ENCODE measurements at places on chromosomes 1 and 21.

DNA sequence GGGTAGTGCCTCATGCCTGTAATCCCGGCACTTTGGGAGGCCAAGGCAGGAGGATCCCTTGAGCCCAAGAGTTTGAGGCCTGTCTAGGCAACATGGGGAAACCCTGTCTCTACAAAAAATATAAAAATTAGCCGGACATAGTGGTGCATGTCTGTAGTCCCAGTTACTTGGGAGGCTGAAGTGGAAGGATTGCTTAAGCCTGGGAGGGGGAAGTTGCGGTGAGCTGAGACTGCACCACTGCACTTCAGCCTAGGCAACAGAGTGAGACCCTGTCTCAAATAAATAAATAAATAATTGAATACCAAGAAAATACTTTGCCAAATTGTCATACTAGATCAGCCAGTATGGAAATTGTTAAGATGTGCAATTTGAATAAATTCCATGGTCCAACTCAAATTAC, 5.9 kb upstream of the RBBP5 start:
- no peak for DNase-seq

DNA sequence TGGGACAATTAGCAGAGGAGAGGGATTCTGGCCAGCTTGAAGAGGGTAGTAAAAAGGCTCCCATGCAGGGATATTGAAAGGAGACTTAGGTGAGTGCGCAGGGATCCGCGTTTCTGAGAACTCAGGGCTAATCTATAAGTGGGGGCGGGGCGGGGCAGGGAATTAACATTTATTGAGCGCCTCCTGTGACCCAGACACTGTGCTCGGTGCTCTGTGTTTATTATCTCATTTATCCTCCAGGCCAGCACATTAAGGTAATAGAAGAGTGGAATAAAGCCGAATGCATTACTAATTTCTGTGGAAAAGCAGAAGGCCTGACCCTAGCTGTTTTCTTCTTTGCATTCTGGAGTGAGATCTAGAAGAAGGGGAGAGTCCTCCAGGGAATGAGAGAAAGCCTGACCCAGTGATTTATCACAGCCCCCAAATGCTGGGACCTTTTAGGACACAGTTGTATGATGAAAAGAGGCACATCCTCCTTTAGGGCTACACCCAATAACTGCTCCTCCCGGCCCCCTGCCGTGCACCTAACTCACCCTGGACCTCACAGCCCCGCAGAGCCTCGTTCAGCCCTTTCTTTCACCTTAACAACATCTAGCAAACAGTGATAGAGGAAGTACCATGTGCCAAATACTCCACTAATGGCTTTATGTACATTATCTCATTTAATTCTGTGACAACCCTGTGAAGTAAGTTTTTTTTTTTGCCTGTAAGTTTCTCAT, 317.6 kb downstream of the PBX1 start:
- DNase-seq: no peak

DNA sequence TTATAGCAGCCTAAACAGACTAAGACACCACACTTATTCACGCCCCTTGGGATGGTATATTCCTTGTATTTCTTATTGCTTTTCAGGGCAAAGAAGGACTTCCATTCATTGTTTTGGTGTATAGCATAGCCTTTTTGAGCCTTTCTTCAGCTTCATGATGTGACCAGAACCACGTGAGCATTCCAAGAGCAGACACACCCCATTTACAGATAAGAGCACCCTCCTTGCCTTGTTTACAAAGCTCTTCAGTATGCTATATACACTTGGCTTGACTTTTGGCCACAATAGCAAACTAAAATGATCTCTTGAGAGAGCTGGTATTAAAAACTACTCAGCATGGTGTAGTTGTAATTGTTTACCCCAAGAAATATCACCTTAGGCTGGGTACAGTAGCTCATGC, 78.7 kb downstream of the PIK3R3 start:
- DNase-seq: no peak

- no peak for DNase-seq
Measured at GRCh38 chr1:39808784-39809517, 20.3 kb upstream of the BMP8B start.

- DNase-seq: no peak
Measured at GRCh38 chr21:41834926-41835663, 44.0 kb downstream of the PRDM15 start.

DNA sequence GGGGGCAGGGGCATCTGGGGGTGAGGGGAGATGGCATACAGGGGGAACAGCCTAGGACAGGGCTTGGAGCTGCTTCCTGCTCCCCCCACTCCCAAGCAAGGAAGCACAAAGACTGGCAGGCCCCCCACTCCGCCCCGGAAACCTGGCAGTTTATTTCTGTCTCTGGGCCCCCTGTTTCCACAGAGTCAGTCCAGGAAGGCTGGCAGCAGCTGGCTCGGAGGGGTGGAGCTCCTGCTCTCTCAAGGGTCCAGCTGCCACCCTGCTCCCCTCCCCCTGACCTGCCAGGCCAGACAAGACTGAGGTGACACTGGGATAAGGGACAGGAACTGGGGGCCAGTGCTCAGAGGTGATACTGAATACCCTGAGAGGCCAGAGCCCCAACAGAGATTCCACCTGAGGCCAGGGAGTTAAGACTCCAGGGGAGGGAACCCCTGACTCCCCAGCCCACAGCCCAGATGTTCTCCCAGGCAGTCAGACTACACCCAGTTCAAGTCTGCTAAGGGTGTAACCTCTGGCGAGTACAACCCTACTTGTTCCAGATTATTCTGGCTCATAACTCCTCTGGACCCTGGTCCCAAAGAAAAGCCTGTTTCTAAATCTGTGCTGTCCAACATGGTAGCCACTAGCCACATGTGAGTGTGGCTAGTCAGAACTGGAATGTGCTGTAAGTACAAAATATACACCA, 26.3 kb downstream of the AHDC1 start:
- no peak for DNase-seq

DNA sequence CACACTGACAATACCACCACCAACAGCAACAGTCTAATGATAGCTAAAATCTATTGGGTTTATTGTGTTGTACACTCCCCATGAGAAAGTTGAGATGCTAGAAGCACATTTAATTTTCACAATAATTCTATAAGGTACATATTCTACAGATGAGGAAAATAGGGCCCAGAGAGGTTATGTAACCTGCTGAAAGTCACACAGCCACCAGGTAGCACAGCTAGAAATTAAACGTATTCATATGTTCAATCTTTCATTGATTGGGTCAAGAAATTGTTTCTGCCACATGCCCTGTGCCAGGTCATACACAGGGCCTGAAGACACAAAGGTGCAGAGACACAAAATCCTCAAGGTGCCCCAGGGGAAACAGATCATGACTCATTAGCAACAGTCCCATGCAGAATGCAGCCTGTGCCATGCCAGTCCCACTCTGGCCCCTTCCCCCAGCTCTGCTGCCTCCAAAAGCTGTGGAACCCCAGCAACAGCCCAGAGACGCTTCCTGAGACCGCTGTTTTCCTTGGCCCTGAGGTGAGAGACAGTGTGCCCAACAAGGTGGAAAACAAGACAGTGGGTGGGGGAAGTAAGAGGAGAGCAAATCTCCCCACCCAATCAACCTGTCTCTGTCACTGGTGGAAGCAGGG, 32.1 kb downstream of the GJA4 start:
- no peak for DNase-seq

- no peak for DNase-seq
Measured at GRCh38 chr1:26367441-26367840, 5.1 kb downstream of the ZNF683 start.

GRCh38 chr21:17818186-17819113, 706 bp downstream of the C21orf91 start:
- DNase-seq: no peak

DNA sequence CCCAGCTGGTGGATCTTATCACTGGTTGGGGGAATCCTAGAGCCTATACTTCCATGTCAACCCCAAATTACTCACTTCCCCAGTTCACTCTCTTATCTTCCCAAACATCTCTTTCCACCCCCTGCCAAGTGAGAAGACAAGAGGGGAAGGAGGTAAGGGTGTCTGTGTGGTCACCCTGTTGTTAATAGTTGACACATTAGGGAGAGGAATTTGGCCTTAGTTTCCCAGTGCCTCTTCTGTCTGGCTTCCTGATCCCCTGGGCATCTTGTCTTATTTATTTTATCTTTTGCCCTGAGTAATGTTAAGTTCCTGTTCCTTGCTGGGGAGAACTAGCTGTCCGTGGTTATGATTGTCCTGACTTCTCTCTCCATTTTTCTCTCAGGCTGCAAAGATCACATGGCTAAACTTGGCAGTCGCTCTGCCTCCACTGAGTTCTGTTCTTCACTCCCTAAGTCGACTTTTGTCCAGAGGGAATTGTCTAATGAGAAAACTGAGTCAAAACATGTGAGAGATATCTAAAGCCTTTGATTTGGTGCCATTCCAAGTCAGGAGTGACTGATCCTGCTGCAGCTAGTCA, 157.1 kb upstream of the SYT6 start:
- DNase-seq: no peak

DNA sequence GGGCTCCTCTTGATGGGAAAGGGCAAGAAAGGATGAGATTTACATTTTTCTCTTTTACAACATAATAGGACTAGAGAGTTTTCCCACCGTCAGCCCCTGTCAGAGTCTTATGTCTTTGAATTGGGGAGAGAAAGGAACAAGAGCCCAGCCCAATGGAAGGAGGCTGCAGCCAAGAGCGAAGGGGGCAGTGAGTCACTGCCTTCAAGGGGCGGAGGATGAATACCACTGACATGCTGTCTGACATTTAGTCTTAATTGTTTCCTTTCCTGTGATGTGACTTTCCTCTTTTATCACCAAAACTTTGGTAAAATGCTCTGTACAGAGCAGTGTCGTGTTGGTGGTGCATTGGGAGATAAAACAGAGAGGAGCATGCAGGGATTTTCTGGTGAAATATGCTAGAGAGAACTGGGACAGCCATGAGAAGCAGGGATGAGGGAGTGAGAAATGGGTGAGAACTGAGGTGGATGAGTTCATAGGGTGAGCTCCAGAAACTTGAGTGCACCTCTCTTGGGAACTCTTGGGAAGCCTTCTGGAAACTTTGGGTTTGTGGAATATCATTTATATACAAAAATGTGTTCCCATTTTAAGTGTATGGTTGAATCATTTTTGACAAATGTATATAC, 179.9 kb upstream of the FGGY start:
- no peak for DNase-seq

DNA sequence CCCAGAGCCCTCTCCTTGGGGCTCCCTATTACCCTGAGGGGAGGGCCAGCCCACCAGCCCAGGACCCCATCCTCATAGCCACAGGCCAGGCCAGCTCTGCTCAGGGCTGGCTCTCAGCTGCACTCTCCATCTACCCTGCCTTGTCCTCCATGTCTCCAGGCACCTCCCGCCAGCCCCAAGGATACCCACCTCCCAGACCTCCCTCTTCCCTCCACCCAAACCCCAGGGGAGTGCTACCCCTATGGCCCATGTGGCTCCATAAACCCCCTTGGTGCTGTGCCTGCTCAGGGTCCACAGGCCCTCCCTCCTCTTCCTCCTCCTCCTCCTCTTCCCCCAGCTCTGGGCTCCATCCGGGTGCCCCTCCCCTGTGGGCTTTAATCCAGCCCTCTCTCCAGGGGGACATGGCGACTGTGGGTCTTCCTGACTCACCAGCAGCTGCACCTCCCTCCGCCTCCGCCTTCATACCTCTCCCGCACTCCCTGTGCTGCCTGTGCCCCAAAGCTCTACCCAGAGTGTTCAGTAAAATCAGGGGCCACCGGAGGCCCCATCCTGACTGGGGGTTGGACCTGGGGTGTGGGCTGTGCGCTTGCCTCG, 9.1 kb downstream of the YBEY start:
- no peak for DNase-seq

- no peak for DNase-seq
Measured at GRCh38 chr1:175774921-175775320, 31.5 kb upstream of the TNR start.

DNA sequence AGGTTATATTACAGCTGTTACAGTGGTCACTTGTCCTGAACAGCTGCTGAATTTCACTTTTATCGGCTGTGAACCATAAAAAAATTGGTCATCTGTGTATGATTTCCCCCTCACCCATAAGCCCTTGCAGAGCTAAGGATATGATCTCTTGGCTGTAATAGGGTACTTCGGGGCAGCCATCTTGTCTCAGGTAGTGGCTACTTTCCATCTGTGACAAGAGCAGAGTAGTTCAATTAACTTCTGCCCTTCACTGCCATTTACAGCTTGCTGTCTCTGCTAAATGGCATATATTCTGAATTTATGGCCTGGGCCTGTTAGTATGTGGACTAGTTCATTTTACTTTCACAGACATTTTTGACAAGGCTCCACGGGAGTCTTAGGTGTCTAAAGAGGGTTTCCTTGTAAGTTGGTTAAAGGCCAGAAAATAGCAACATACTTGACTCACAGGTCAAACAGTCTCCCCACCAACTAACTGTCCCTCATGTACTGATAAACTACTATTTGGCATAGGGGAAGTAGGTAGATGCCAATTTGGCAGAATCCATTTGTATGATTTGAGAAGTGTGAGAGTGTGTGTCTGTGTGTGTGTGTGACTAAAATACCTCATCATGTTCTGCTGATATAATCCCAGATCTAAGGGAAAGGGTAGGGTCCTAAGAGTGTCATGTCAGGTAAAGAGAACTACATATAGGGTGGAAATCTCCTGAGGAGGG, 151.6 kb downstream of the KCTD3 start:
- DNase-seq: no peak

GRCh38 chr1:220207411-220207810, 64.8 kb downstream of the RAB3GAP2 start:
- DNase-seq: no peak

DNA sequence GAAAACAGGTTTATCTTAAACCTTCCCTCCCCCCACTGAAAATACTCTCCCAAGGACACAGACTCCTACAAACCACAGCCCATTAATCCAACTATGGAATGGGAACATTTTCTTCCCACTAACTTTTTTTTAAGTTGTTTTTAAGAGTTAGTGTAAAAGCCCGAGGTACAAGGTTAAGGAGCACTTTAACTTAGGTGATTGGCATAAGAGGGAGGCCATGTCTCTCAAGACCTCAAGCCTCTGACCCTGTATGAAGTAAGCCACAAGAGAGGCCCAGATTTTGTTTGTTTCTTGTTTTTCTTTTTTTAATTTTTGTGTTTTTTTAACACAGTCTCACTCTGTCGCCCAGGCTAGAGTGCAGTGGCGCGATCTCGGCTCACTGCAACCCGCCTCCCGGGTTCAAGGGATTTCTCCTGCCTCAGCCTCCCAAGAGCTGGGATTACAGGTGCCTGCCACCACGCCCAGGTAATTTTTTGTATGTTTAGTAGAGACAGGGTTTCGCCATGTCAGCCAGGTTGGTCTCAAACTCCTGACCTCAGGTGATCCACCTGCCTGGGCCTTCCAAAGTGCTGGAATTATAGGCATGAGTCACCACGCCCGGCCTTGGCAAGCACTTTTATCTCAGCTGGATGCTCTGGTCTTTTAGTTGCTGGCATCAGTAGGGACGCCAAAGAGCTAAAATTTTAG, 14.4 kb downstream of the ARMH1 start:
- no peak for DNase-seq

- DNase-seq: no peak
Measured at GRCh38 chr21:31873696-31874599, 1.1 kb downstream of the HUNK start.

- no peak for DNase-seq
Measured at GRCh38 chr1:167935216-167936067, 1.0 kb upstream of the DCAF6 start.

- DNase-seq: no peak
Measured at GRCh38 chr1:63012339-63012738, 228.4 kb downstream of the ATG4C start.

All from ascending aorta (tissue), 2 donors.